Brain microvascular endothelial cell (primary cell): ENCODE measurements at places on chromosomes 3 and 15.

GRCh38 chr15:41507820-41508290 is 5.8 kb downstream of the LTK start:
- no peak for DNase-seq

GRCh38 chr15:29988701-29989100 is 94.1 kb upstream of the GOLGA8J start:
- DNase-seq: no peak

DNA sequence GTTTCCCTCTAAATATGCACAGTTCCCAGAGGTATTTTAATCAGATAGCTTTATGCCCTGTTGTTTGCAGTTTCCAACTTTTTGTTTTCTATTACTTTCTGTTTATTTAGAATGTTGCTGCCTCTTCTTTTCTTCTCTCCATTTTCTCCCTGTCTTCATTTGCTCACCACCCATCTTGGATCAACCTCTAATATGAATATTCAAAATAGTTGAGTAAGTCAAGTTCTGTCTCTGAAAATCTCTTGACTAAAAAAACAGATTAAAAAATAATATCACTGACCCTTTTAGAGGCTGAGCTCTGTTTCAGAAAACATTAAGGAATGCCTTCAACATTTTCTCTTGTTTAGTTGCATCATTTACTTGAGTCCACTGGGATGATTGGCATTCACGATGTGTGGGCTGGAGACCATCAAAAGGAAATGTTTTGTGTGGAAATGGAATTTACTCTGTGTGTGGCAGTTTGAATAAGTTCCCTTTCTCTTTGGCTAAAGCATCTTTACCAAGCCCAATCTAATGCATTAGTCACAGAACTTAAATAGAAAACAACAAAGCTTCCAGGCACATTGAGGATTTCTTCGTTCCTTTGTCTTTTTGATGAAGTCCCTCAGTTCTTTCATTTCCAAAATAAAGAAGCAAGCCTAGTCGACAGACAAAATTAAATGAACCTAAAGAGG is 633.9 kb upstream of the TGFBR2 start:
- peak; percentile 72 for DNase-seq

DNA sequence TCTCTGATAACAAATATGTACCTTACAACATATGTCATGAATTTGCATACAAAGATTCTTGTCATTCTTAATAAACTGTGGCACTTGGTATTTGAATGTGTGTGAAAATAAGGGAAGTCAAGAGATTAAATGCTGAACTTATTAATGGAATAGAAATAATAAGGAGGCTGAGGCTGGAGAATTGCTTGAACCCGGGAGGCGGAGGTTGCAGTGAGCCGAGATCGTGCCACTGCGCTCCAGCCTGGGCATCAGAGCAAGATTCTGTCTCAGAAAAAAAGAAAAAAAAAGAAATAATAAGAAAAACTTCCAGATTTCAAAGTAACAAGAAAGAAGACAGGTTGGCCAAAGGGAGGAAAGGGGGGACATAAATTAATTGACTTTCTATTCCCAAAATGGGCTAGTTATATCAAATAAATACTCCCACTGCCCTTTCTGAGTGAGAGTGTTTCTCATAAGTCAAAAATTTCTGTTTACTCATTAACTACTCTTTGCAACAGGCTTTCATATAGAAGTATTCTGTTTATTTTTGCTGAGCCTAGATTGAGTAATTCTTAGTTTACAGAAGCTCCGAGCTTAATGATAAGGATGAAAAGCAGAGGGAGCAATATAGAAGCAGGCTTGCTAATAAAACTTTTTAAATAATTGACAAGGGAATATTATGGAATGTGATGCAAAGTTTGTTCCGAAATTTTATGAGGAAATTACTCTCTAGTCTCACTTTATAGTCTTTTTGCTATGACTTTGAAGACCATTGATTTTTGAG is 25.6 kb downstream of the KNG1 start:
- DNase-seq: no peak

- no peak for DNase-seq
Observed at GRCh38 chr3:4644951-4645350, 151.8 kb downstream of the ITPR1 start.

DNA sequence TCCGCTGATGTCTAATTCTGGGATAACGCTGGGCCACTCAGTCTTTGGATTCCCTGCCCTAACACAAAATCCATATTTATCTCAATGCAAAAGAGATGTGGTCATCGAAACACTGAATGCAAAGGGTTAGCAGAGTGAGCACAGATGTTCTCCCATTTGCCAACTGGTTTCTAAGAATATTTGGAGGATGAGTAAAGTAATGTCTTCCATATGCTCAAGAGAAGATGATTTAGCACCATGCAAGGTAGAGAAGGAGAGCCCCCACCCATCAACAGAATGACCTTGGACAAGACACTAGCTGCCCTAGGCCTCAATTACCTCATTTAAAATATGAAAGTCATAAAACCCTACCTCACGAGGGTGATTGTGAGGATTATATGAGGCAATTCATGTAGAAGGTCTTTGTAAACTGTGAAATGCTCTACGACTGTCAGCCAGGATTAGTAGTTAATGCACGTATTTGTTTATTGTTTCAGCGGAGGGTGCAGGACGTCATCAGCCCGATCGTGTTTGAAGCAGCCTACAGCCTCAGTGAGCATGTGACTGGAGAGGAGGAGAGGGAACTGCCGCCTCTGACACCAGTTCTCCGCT is 232.9 kb upstream of the CTDSPL start:
- DNase-seq: no peak

GRCh38 chr3:55709411-55710012 is 222.4 kb upstream of the WNT5A start:
- no peak for DNase-seq
